ENCODE measurements at places on chromosomes 1 and 21.
A peak's percentile ranks its signal among the peaks of the same experiment; 100 is the strongest.

- peak; percentile 55 for DNase-seq
These were observed at the start of gene RGL1 for GRCh38 chr1:183804916-183805841. Gene RGL1 (plus strand): TSS chr1:183805120. CDS start chr1:183805298, 178 bp downstream.

DNA sequence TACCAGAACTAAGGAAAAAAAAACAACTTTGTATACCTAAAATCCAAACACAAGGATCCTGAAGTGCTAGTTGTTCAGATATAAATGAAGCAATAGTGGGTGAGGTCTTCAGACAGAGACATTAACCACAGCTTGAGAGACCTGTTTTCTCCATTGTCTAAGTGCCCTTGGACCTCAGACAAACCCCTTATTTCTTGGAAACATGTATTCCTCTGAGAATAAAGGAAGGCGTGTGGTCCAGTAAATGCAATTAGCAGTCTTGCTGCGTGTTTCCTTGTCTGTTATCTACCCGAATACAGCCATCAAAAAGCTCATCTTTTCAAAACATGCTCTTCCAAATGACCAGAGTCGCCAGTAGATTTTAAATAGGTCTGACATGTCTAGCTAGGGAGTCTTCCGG is 291.1 kb upstream of the NFIA start:
- no peak for DNase-seq

DNA sequence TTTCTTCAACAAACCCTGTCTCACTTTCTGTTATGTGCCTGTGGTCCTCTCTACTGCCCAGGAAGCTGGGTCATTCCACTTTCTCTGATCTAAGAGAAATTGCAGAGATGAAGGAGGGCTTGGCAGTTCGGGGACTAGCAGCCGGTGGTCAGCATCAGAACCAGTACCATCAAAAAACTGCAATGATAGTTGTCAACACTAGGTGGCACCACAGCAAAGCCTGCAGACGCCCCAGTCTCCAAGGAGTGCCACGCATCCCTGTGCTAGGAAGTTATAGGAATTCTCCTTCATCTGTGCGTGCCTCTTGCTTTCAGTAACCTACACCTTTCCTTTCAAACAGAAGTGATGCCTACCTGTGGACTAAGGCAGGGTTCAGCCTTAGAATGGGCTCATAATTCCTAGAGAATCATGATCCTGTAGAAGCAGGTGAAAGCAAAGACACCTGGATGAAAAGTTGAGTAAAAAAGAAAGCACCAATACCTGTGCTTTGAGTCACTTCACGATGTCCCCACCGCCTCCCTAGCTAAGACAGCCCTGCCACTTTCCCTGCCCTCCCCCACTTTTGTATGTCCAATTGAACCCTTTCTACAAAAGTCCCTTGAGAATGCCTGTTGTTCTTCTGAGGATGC is 129.2 kb downstream of the ADAMTS1 start:
- peak; percentile 1 for DNase-seq

DNA sequence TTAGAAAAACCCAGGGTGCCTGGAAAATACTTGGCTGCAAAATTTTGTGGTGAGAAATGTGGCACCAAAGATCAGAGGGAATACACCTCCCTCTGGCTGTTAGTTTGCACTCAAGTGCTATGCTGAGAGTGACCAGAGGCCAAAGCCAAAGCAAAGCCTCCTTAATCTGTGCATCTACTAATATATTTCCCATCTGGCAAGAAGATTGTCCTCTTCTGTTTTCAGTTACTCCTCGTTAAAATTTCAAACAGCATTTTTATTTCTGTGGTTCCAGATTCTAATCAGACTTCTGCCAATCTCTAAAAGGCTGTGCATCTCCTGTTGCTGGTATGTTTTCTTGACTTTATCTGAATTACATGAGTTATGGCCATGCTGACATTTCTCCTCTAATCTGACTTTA is 327.4 kb downstream of the TBX15 start:
- no peak for DNase-seq

GRCh38 chr1:220698607-220699016 is 8.4 kb downstream of the C1orf115 start:
- no peak for DNase-seq

DNA sequence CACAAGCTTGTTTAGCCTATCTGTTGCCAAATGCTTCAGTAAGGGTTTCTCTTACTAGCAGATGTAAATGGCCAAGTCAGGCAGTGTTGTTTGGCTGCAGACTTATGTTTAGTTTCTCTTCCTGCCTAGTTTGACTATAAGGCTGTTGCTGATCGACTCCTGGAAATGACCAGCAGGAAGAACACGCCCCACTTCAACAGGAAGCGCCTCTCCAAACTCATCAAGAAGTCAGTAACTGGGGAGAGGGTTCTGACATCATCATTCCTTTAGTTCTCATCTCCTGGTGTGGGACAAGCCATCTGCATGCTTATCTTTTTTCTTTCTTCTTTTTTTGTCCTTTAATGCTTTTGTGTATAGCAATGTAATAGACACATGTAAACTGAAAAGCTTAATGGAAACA is 25.1 kb downstream of the RRP1B start:
- DNase-seq: no peak

DNA sequence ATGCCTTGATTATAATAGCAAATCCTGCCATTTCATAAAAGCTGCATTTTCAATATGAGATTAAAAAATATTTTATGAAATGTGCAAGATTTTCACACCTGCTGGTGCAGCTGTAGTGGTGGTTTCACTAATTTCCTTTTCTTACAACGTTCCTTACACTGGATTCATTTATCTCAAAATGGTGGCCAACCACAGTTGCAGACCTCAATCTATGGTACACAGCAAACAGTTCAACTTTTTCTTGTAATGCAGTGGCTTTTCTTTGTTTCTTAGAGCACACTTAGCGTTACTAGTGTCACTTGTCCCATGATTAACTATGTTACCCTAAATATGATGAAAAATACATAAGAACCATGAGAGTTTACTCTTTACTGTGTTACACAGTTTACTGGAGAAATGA is 32.7 kb downstream of the FCER1A start:
- DNase-seq: no peak

- DNase-seq: no peak
These were observed 33.0 kb downstream of the EPHA2 start for GRCh38 chr1:16122916-16123315.

DNA sequence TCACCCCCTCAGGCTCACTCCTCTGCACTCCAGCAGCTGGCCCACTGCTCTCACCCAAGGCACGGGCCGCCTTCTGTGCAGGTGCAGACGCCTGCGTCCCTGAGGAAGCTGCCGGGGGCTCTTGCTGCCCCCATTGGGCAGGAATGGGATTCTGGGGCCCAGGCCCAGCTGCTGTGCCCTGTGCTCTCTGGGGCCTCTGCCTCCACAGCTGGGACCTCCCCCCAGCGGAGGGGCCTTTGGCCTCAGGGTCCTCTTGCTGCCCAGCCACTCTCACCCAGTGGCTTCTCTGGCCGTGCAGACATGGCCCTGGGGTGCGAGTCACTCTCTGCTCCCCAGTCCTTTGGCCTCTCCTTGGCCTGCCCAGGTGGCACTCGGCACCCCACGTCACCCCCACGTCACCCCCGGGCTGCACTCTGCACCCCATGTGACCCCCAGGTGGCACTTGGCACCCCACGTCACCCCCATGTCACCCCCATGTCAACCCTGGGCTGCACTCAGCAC is 19.1 kb upstream of the LRRC3 start:
- no peak for DNase-seq

DNA sequence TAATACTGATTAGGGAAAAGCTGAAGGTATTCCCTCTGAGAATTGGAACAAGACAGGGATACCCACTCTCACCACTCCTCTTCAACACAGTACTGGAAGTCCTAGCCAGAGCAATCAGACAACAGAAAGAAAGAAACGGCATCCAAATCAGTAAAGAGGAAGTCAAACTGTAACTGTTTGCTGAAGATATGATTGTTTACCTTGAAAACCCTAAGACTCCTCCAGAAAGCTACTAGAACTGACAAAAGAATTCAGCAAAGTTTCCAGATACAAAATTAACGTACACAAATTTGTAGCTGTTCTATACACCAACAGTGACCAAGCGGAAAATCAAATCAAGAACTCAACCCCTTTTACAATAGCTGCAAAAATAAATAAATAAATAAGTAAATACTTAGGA is 78.6 kb downstream of the EXTL2 start:
- no peak for DNase-seq

- peak; percentile 68 for DNase-seq
These were observed 262.4 kb downstream of the ST6GALNAC3 start for GRCh38 chr1:76336931-76337371.

- DNase-seq: no peak
These were observed 3.7 kb downstream of the FASLG start for GRCh38 chr1:172662464-172663109.

DNA sequence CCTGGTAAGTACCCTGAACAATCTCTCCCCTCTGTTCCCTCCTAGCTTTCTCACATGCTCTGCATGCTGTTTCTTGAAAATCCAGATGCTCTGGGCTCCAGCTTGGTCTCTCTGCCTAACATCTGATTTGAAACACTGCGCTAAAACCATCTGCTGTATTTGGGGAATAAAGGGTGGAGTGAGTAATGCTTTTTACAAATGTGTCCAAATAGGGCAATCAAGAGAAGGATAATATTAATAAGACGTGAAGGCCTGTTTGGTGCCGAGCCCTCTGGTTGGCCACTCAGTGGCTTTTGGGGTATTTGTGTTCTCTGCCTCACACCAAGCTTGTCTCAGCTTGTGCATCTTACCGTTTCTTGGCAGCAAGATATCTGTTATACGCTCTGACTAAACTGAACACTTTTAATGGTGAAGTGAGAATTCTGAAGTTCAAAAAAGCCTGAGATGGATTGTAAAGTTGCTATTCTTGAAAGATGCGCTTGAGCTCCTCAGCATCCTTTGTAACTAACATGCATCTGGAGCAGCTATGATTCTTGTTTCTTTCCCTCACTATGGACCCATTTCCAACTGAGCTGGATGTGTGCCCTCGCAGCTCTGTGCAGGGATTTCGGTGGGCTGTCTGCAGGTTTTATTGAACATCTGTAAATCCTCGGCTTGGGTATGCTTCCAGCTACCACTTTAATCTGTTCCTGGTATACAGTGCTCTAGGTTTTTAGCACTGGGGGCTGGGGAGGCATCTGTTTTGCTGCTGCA is 269.4 kb downstream of the RWDD3 start:
- DNase-seq: no peak

GRCh38 chr1:28064064-28064463 is 24.3 kb downstream of the EYA3 start:
- DNase-seq: no peak

- no peak for DNase-seq
These were observed 11.7 kb downstream of the COL6A2 start for GRCh38 chr21:46109313-46110221.

DNA sequence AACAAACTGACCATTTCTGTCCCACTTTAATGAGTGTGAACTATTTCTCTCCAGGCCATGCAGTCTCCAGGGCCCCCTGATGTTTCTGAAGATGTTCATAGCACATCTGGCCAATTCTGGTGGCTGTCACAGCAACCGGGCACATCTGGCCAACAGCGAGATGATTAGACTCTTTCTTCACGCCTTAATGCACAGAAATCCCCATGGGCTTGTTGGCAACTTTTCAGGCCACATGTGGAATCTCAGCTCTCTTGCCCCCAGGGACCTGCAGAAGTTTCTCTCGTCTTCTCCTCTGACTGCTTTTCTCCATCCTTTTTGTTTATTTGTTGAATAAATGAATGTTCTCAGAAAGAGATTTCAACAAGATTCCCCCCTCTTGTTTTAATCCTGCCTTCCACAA is 71.2 kb upstream of the HMGB4 start:
- DNase-seq: no peak

DNA sequence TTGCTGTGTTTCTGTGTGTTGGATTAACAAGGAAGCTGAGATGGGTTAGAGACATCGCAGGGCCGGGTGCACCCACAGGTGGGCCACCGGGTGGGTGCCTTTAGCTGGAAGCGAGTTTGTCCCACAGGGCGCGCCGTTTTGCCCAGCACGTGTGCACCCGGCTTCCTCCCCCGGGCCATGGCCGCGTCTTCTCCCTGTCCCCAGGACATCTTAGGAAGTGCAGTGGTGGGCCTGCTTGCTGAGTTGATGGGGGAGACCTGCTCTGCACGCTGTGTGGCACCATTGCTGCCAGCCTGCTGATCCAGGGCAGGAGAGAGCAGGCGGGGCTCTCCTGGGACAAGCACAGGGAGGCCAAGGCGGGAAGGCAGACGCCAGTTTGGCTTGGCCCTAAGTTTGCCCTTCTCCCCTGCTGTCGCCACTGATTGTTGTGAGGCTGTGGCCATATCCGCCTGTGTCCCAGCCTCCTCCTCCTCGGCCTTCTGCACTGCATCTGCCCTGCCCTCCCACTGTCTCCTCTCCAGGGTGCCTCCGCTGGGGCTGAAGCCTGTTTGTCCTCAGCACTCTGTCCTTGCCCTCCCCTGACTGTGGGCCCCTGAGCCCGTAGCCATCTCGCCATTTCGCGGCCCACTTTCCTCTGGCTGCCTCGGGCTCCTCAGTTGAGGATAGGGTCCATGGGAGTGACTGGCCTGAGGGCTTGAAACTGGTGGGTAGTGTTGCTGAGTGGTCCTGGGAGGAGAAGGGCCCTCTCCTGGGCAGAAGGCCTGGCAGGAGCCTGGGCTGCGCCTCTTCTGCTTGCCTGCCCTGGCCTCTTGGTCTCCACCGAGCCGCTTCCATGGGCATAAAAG is 47.6 kb downstream of the PKNOX1 start:
- no peak for DNase-seq

GRCh38 chr21:28193189-28193588 is 799.5 kb downstream of the LTN1 start:
- no peak for DNase-seq

DNA sequence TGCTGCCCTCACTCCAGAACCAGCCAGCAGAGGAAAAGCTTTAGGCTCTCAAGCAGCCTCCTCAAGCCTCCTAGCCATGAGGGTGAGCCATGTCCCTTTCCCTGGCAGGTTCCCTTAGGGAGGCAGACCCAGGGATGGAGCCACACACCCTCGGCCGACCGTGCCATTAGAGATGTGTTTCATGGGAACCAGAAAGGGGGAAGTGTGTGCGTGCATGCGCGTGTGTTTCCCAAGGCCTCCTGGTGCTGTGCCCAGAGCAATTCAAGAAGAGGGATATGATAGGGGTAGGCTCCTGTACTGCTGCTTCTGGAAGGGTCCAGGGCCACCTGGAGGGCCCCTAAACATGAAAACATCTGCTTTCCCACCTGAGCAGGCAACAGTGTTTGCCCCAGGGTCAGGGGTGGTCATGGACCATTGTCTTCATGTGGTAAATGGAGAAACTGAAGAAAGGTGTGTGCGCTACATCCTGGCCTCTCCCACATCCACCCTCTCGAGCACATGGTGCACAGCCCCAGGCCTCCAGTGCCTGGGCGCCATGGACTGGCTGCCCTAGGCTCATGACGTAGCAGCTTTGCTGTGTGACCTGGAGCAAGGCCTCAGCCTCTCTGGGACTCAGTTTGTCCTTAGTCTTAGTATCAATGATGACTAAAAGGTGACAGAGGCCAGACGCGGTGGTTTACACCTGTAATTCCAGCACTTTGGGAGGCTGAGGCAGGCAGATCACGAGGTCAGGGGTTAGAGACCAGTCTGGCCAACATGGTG is 48.1 kb downstream of the SYF2 start:
- no peak for DNase-seq

All from hypothalamus (tissue), 51 donors.